Tongue (tissue), 3 donors: ENCODE measurements at places on chromosomes 1 and 21. TPM values are rescaled to one million over a fixed set of nuclear protein-coding genes. Genes with fewer than 3 reads are reported as not detected.
A peak's percentile ranks its signal among the peaks of the same experiment; 100 is the strongest.

- no peak for DNase-seq
These were observed 15.1 kb upstream of the DPH5 start for GRCh38 chr1:101040666-101041065.

DNA sequence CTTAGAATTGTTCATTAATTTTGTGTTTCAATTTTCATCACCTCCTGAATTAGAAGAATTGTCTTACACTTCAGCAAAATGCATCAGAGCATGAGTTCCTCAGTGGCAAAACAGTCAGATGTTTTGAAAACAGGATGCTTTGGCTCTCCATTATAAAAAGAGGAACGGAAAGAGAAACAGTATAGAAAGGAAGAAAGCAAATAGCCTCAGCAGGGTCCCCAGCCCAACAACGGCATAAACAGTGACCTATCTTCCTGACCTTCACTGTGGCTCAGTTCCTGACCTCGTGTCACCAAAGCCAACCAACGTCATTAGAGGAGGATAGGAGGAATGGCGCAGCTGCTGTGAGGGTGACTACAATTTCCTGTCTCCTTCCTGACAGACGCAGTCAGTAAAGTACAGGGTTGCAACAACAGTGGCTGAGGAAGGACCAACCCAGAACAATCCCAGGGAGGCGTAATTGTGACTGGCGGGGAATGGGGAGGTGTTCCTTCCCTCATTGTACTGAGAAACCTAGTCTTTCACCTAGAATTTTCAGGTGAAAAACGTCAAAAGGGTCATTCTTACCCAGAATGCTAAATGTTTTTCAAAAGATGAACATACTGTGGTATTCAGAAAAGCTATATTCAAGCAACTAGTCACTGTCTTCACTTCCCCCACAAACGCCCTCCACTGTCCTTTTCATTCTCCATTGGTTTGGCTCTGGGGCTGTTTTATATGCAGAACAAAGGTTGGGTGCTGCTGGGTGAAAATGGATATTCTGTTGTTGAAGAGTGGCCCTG, 197.9 kb upstream of the SGIP1 start:
- peak; percentile 53 for DNase-seq

PRDM16 gene
- 1.6 TPM for total RNA-seq

DNA sequence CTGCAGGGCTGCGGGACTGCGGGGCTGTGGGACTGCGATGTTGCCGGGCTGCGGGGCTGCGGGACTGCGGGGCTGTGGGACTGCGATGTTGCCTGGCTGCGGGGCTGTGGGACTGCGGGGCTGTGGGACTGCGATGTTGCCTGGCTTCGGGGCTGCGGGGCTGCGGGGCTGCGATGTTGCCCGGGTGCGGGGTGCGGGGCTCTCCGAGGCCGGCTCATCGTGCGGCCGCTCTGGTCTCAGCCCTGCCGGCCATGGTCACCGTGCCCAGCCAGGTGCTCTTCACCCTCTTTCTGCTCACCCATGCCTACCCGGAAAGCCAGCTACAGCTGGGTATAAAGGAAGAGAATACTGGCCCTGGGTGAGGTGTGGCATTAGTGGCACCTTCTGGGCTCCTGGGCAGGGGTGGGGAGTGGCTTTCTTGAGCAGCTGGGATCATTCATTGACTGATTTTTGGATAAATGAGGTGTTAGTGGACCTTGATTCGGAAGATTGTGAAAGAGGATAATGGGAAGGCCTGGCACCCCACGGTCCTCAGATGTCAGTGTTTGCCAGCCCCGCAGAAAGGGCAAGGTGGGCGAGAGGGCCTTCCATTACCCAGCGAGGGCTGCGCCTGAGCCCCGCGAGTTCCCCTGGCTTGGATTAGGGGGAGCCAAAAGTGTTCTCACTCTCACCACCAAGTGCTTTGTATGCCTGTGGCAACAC, 36.3 kb downstream of the COQ8A start:
- DNase-seq: no peak

DNA sequence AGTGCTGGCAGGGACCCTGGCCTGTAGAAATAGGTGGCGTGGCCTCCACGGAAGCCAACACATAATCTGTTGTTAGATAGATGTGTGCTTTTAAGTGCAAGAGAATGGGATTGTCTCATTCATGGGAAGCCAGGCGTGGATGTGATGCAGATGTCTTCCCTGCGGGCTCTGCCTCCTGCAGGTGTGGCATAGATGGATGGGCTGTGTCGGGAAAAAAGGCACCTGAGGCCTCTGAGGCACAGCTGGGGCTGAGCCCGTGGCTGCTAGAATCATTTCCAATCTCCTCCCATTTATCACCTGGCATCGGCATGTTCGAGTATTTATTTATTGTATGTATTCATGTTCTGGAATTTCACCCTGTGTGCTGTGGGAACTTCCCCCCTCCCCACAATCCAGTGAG, 353.4 kb upstream of the AJAP1 start:
- peak; percentile 43 for DNase-seq

ZNF683 gene
- total RNA-seq: not detected

DNA sequence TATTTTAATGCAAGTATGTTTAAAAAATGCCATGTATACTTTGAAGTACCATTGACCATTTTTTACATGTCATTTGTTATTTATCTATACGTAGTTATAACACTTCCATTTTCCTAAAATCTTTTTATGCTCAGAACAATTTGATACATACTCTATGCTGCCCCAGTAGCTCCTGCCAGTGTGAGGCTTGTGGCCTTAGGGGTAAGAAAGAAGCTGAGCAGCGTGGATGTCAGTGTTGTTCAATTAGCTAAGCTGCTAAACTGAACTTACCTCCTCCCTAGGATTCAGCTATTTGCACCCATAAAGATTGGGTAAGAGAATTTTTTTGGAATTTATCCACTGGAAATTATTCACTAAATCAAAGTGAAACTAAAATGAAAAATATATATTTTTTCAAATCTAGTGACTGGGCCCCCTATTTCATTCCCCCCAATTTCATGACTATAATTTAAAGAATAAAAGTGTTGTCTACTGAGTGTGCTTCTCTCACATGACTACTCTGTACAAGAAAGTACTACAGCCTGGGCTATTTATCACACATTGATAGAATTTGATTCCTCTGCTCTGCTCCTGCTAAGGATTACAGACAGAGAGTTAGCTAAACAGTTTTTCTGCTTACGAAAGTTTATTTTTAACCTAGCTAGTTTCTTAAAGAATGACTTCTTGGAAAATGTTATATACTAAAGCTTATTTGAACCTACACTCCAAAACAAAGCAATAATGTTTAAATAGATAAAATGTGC, 1030.3 kb upstream of the ADGRL4 start:
- no peak for DNase-seq

- DNase-seq: no peak
These were observed 486.6 kb downstream of the AJAP1 start for GRCh38 chr1:5140962-5141361.

- DNase-seq: no peak
These were observed 7.9 kb downstream of the PSMB4 start for GRCh38 chr1:151407304-151407703.

- DNase-seq: no peak
These were observed 118.0 kb downstream of the IER5 start for GRCh38 chr1:181206513-181206912.

DNA sequence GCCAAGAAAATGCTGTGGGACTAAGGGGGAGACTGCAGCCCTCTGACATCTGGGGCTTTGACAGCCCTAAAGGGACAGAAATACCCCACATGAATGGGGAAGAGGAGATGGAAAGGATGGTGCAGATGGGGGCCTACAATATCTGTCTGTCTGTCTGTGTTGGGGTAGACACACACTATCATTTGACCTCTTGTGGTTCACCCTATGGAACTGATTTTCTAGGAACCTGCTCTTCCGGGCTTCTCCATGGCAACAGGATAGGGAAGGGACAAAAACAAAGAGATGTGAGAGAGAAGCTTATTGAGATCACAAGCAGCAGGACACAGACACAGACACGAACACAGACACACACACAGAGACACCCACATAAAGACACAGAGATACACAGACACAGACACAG, 17.1 kb downstream of the KIF21B start:
- no peak for DNase-seq

CD1C gene
- total RNA-seq: 1.9 TPM

EDARADD gene
- total RNA-seq: 1.4 TPM
